ENCODE measurements at places on chromosomes 3 and 15.

DNA sequence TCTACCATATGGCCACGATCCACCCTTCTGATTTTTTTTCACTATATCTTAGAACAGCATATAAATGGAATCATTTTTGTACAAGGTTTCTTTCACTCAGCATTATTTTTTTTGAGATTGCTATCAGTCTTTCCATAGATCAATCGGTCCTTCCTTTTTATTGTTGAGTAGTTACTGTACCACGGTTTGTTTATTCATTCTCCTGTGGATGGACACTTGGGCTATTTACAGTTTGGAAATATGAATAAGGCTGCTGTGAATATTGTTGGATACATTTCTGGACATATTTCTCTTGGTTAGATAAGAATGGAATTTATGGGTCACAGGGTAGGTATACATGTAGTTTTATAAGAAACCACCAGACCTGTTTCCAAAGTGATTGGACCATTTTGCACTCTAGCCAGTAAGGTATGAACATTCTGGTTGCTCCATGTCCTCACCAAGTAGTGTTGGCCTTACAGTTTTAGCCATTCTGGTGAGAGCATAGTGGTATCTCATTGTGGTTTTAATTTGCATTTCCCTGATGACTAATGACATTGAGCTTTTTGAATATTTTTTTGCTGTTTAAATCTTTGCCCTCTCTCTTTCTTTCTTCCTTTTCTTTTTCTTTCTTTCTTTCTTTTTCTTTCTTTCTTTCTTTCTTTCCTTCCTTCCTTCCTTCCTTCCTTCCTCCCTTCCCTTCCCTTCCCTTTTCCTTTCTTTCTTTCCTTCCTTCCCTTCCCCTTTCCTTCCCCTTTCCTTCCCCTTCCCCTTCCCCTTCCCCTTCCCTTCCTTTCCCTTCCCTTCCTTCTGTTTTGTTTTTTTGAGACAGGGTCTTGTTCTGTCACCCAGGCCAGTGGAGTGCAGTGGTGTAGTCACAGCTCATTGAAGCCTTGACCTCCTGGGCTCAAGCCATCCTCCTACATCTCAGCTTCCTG is 49.2 kb downstream of the LRRK1 start:
- DNase-seq, result no peak

GRCh38 chr15:60735559-60736047 is 256.7 kb upstream of the ICE2 start:
- no peak for DNase-seq

- no peak for DNase-seq
Measured at GRCh38 chr15:41727143-41727542, 47.1 kb upstream of the MAPKBP1 start.

GRCh38 chr15:88341006-88341405 is 84.5 kb upstream of the NTRK3 start:
- no peak for DNase-seq

DNA sequence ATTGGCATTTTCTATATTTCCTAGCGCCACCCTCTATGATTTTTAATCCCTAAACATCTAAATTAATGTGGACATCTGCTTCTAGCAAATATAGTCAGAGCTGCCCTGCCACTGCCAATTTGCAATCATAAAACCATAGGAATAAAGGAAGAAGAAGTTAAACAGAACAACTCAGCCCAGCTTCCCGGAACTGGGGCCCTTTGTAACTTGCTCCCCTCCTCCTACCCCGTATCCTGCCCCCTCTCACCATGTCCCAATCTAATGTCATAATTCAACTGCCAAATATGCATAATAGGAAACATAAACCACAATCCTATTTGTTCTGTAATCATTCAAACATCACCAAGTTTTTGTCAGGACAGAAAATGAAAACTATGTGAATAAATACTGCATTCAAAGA is 74.4 kb upstream of the ACP3 start:
- DNase-seq, result no peak

- no peak for DNase-seq
Measured at GRCh38 chr15:46644501-46645481, 1010.0 kb downstream of the SQOR start.

GRCh38 chr3:11640009-11640673 is 3.6 kb downstream of the VGLL4 start:
- no peak for DNase-seq

All from hippocampal formation (tissue), 2 donors.